HS-5 (cell line): ENCODE measurements at places on chromosomes 2 and 18.
A peak's percentile ranks its signal among the peaks of the same experiment; 100 is the strongest.

DNA sequence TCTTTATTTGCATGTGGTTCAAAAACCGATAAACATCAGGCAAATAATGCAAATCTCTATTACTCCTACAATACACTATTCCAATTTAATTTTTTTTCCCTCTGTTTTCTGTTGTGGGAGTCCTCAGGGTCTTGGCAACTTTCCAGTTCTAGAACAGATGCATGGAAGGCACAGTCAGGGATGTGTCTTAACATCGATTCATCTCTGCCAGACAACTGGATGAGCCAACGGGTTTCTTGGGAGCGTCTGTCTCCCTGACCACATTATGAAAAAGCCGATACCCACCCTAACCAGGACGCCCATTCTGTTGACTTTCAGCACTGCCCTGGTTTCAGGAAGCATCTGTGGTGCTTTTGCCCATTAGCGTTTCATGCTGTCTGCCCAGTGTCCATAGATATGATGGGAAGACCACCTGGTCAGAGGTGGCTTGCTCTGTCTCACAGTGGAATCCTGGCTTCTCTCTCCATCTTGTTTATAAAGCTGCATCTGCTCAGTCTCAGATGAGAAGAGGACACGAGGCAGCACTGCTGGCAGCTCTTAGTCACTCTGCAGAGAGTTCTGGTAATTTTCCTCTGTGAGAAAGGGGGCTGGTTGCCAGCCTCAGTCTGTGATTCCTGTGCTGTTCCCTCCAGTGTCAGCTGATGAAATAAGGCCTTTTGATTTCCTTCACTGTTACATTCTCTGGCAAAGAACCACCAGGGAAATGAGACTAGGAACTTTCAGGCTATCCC lies 57.9 kb upstream of the KCNE4 start:
- no peak for DNase-seq

GRCh38 chr2:99827296-99827999 lies 314.9 kb downstream of the AFF3 start:
- no peak for DNase-seq

- no peak for DNase-seq
Observed at GRCh38 chr2:203654826-203655225, 51.6 kb upstream of the CD28 start.

DNA sequence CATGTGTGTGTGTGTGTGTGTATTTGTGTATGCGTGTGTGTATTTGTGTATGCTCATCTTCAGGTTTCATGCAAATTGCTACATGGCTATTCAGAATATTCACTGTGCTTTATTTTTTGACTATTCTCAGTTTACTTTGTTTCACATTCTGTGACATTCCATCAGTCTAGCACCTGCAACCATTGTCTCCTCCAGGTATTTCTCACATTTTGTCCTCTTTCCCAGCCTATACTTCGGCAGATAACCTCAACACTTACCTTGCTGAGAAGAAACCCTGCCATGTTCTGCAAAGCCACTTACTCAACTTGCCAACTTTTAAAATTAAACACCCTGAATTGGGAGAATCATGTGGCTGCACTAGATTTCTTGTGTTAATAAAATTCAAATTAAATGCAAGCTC lies 135.4 kb upstream of the REG3A start:
- DNase-seq = no peak

GRCh38 chr2:163191372-163191771 lies 352.8 kb upstream of the KCNH7 start:
- no peak for DNase-seq

DNA sequence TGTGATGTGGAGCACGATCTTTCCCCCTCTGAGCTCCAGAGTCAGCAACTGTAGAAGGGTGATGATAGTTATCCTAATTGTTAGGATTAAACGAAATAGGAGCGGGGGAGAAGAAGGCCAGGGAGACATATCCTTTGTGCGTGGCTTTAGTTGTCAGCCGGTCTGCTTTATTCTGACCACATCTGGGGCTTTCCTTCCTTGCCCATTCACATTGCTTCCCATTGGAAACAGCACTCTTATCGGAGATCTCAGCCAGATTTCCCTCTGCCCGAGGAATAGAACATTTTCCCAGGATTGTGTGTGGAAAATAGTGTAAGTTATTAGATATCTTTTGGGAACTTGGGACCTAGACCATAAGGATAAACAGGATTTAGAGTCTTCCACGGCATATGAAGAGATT lies 1.5 kb downstream of the RALB start:
- DNase-seq = no peak

- DNase-seq = no peak
Observed at GRCh38 chr2:219109471-219109870, 48.8 kb upstream of the IHH start.

DNA sequence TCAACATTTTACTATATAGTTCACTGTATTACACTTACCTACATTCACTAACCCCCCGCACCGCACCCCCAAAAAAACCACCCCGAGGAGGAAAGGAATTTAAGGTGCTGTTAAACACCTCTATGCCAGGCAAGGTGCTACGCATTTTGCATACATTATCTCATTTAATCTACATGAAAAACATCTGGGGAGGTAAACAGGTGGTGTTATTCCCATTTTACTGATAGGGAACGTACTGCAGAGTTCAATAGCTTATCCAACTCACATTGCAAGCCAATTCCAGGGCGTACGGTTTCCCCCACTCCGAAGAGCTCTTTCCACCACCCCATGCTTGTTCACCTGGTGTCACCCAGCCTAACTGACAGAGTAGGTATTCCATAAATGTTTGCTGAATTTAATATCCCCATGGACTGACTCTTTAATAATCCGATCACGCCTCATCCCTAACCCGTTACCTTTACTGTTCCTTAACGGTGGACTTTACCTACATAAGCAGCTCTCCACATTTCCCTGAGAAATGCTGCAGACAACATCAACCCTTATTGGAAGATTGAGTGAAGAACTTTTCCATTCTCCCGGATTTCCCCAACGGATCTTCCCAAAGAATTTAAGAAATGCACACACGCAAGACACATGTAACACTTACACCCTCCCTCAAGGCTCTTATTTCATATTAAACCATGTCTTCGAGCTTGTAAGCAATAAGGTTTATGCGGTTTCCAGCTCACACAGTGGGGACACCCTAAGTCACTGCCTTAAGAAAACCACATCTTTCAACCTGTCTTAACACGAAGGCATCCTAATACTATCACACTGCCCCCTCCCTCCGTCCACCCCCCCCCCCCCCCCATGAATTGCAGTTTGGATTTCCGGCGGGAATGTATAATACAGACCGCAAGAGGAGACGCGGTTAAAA lies 1.2 kb downstream of the RAPH1 start:
- peak; percentile 42 for DNase-seq

- no peak for DNase-seq
Observed at GRCh38 chr2:6082625-6083018, 390.4 kb downstream of the SOX11 start.

GRCh38 chr2:168889635-168890005 lies 610 bp downstream of the SPC25 start:
- DNase-seq = no peak

GRCh38 chr18:62531931-62532330 lies 9.1 kb downstream of the ZCCHC2 start:
- DNase-seq = no peak

GRCh38 chr2:221170548-221170947 lies 401.6 kb downstream of the EPHA4 start:
- no peak for DNase-seq

DNA sequence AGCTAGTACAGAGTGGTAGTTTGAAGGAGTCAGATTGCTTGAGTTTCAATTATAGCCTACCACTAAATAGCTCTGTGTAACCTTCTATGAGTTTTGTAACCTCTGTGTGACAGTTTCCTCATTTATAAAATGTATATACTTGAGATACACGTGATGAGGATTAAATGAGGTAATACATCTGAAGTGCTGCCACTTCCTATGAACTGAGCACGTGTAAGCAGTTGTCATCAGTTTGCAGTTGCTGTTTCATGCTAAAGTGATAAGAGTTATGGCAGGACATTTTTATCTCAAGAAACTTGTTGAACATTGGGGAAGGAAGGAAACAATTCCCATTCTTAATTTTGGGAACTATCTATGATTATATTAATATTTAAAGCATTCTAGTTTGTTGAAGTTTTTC lies 38.5 kb downstream of the CARF start:
- no peak for DNase-seq

GRCh38 chr2:187988348-187988747 lies 303.3 kb upstream of the GULP1 start:
- DNase-seq = no peak

DNA sequence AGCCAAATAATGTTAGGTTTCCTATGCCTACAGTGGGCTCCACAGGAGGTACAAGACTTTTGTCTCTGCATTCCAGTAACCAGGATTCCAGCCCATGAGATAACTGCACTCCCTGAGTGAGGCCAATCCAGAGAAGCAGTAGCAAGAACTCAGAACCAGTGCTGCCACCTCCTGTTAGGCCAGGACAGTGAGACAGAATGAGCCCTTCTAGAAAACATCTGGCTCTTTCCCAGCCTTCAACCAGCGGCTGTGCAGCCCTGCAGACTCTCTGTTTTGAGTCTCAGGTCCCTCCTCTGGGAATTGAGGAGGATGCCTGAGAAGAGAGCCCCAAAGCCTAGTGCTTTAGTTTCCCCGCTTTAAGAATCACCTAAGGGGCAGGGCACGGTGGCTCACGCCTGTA lies 44.2 kb downstream of the ARID5A start:
- no peak for DNase-seq

- no peak for DNase-seq
Observed at GRCh38 chr2:234691968-234692955, 195.4 kb upstream of the ARL4C start.

GRCh38 chr2:2758793-2759367 lies 427.8 kb upstream of the MYT1L start:
- DNase-seq = no peak

DNA sequence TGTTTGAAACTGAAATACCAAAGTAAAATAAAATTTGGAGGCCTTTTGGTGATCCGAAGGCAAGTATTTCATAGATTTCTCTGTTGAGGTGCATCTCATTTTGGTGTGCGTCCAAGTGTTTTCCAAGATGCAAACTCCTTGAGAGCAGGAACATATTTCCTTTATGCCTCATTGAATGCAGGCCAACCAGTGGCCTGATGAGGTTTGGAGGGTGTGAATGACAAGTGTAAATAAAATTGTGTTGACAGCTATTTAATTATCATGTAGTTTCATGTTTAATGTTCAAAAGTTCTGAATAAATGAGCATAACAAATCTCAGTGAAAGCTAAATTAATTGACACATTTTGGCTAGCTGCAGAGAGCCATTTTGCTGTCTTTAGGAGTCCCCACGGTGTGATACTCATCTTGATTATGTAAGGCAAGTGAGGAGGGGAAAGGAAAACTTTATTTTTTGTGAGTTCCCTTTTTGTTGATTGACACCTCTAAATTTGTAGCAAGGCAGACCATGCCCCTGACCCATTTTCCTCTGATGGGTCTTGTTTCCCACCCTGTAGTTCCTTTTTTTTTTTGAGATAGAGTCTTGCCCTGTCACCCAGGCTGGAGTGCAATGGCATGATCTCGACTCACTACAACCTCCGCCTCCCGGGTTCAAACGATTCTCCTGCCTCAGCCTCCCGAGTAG lies 6.3 kb upstream of the LTBP1 start:
- no peak for DNase-seq

DNA sequence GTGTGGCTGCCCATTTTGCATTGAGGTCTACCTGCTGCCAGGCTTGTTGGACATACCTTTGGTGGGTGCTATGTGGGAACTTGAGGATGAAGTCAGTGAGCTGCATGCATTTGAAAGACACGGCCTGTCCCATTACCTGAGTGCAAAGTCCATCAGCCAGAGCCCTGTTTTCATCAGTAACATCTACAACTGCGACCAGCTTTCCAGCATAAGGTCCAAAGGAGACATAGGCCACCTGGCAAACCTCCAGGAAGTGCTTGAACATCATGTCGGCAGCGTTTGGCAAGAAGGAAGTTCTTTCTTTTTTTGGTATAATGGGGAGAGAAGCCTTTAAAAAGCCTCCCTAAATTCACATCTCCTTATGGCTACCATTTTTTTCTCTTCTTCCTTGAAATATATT lies 143.1 kb downstream of the FAM161A start:
- DNase-seq = no peak

DNA sequence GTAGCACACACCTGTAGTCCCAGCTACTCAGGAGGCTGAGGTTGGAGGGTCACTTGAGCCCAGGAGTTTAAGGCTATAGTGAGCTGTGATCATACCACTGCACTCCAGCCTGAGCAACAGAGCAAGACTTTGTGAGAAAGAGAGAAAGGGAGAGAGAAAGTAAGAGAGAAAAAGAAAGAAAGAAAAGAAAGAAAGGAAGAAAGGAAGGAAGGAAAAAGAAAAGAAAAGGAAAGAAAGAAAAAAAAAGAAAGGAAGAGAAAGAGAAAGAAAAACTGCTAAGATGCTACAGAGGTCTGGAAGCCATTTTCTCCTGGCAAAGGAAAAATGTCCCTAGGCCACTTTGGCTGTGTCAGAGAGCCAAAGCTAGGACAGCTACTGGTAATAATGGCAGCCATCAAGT lies 30.6 kb downstream of the DRC1 start:
- DNase-seq = no peak

- DNase-seq = no peak
Observed at GRCh38 chr18:3710712-3711301, 260.8 kb downstream of the TGIF1 start.

DNA sequence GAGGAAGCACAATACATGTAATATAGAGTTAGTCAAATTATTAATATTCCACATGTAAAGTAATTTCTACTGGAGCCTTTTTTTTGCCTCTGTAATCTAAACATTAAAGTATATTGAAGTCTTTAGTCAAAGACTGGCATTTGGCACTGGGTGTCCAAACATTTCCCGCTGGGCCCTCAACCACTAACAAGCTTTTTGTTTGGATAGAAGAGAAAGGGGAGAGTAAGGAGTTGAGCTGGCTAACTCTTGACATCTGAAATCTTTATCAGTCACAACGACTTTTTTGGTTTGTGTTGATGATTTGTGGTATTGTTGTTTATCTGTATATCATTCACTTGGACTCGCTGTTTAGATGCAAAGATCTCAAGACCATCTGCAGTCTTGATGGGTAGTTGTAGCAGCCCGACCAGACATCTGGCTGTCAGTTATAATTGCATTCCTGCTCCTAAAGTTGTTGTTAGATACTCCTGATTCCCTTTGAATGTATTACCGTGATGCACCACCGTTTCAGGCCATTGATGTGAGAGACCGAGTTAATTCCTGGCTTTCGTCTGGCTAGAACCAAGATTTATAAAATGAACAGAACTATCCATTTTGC lies 379.6 kb downstream of the MTX2 start:
- DNase-seq = no peak

DNA sequence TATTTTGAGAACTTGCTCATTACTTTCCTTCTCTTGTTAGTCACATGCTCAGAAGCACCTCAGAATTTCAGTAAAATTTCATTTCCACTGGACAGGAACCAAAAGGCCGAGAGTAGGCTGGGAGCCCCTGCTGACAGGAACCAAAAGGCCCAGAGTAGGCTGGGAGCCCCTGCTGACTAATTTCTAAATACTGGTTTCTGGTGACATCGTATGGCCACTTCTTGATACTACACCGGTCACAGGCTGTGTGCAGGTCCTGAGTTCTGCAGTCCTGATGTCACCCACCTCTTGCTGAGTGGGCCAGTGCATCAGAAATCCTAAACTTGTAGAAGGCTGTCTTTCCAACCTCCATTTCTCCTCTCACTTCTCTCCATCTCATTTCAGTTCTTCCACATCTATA lies 17.7 kb upstream of the EN1 start:
- DNase-seq = peak; percentile 32
